HS-27A (cell line): ENCODE measurements at places on chromosomes 3 and 15.

- DNase-seq: peak; percentile 8
Measured at GRCh38 chr15:34304613-34305012, 33.0 kb downstream of the SLC12A6 start.

GRCh38 chr3:48928679-48929078, 10.0 kb downstream of the ARIH2 start:
- no peak for DNase-seq

GRCh38 chr15:27937851-27938250, 161.3 kb downstream of the OCA2 start:
- no peak for DNase-seq

DNA sequence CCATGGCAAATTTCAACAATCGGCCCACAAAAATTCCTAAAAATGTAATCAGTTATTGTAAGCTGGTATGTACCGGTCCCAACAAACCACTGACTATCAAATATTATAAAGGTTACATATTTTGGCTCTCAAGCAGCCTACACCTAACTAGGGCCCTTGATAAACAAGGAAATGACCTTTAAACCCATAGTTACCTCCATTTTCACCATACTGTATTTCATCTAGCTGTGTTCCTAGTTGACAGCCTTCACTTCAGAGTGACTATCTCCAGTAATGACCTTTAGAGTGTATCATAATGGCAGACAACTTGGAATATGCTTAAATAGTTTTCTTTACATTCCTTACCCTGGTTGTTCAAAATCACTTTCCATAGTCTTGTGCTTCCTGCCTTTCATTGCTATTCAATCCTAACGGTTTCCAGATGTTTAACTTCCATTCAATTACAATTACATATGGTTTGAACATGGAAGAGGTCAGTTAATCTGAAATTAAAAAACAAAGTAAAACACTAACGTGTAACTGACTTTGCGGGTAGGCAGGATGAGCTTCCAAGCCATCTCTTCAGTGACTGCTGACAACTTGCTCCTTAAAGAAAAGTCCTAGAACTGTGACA, 111.9 kb upstream of the TSC22D2 start:
- no peak for DNase-seq
